ENCODE measurements at places on chromosomes 3 and 15.
A peak's percentile ranks its signal among the peaks of the same experiment; 100 is the strongest.

DNA sequence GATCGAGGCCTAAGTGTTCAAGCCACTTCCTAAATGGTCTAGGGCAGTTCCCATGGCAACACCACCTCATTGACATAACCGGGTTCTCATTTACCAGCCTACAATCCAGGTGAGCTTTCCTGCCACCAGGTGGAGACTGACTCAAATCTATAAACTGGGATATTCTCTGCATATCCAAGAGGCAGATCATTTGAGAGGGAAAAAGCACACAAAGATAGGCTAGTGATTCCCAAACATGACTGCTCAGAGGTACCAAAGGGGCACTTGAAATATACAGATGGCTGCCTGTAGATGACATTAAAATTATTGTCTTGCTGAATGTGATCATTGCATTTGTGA is 141.3 kb upstream of the PROK2 start:
- peak; percentile 29 for DNase-seq

DNA sequence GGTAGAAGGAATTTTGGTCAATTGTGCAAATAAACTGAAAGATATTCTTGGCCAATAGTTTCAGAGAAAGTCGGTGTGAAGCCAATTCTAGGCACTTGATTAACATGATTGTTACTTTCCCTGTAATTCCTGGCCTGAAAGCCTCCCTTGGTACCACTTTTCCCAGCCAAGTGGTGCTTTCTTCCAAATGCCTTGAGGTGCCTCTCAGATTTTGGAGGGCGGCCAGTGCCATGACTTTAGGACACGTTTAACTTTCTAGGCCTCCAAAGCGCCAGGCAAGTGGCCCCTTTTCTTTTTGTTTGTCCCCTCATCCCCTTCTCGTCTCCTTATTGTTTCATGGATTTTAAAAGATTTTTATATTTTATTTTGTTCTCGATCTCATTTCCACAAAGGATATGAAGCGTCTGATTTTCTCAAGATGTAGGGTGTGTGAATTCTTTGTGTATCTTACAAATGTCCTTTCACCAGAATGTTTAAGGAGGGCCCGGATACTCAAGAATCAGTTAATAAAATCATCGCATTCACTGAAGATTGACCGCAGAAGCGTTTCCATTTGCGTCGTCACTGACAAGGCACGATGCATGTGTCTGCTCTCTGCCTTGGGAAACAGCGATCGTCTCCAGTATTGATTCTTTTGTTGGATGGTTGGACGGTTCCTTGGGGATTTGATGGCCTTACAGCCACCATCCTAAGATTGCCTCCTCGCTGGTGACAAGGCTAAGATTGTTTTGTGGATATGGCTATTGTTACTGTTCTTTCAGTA is 87.8 kb downstream of the ASB7 start:
- no peak for DNase-seq

GRCh38 chr15:89825271-89825940 is 10.8 kb upstream of the ANPEP start:
- no peak for DNase-seq

GRCh38 chr3:64863226-64864212 is 175.7 kb upstream of the ADAMTS9 start:
- no peak for DNase-seq

DNA sequence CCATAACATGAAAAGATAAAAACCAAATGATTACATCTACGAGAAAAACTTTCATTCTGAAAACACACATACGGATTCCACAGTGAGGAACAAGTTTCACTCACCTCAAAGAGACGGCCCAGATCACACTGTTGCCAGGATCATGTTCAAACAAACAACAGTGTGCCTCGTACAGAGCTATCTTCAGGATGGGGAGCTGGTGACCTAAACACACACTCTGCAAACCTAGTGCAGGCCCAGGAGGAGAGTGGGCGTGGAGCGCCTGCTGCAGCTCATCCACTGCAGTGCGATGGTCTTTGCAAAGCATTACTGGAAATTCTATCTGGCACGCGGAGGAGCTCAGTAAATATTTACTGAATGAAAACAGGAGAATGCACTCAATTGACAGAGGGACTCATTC is 38.5 kb downstream of the TAMM41 start:
- DNase-seq = no peak

GRCh38 chr3:48598323-48599076 is 3.4 kb upstream of the COL7A1 start:
- DNase-seq = no peak

DNA sequence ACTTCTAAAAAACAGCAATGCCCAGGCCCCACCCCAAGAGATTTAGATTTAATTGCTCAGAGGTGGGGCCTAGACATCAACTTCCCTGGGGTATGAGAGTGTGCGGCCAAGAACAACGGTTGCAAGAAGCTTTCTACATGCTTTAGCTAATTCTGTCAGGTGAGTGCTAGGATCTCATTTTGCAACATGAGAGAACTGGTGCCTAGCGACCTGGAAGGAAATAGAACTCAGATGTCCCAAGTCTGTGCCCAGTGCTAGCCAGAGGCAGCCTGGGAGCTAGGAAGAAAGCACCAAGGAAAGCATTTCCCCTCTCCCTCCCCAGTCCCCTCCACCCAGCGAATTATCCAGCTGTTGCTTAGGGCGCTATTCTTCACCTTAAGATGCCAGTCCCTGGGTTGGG is 22.9 kb upstream of the HRH1 start:
- DNase-seq = no peak

GRCh38 chr3:57841818-57842217 is 85.7 kb downstream of the SLMAP start:
- no peak for DNase-seq

Measured in CD4-positive, alpha-beta T cell treated with Interleukin-6 for 4 hours (primary cell).